T-helper 22 cell (primary cell): ENCODE measurements at places on chromosomes 2 and 18.

DNA sequence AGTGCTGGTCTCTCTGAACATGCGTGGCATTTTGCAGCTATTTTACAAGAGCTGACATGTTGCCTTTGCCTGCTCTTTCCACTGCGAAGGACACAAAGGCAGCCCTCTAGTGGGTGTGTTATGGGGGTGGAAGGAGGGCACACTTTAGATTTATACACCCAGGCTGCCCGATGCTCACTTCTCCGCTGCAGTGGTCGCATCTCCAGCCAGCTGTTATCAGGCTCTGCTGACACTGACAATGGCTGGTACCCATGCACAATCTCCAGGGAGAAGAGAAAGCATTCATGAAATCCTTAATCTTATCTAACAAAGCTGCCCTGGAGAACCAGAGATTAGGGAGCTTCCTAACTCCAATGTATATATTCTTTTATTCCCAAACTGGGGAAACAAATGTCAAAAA lies 113.5 kb downstream of the EPHA4 start:
- DNase-seq, result no peak

GRCh38 chr2:207239754-207240494 lies 74.2 kb upstream of the KLF7 start:
- no peak for DNase-seq

- DNase-seq, result no peak
Measured at GRCh38 chr18:10851824-10852319, 297.5 kb downstream of the PIEZO2 start.

DNA sequence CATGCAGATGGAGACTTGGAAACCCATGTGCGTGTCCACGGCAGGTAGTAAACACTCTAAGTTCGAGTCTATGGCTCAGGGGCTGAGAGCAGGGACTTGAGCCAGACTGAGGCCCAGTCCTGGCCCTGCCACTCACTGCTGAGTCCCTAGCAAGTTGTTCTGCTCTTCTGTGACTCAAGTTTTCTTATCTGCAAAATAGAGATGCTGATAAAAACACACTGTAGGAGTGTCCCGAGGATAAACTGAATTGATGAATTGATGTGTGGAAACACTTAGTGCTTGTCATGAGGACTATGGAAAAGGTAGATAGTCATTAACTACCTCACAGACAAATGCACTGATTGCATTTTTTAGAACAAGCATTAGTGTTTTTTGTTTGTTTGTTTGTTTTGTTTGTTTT lies 73.2 kb downstream of the BOLA3 start:
- no peak for DNase-seq

- no peak for DNase-seq
Measured at GRCh38 chr18:37783771-37784170, 218.2 kb upstream of the CELF4 start.

- no peak for DNase-seq
Measured at GRCh38 chr18:56009411-56009810, 421.4 kb upstream of the TCF4 start.

DNA sequence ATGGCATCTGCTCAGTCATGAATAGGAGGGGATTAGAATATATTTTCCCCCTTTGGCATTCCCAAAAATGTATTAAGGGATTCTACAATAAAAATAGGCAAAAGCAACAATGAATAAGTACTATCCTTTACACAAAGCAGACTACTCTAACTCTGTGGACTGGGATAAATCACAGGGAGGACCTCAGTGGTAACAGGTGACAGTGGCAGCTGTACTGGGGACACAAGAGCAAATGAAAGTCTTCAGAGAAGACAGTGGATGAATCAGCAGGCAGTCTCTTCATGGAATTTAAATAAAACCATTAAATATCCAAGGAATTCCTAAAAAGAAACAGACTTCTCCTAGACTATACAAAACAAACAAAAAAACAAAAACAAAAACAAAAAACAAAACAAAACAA lies 4.8 kb downstream of the CDH7 start:
- DNase-seq, result no peak

DNA sequence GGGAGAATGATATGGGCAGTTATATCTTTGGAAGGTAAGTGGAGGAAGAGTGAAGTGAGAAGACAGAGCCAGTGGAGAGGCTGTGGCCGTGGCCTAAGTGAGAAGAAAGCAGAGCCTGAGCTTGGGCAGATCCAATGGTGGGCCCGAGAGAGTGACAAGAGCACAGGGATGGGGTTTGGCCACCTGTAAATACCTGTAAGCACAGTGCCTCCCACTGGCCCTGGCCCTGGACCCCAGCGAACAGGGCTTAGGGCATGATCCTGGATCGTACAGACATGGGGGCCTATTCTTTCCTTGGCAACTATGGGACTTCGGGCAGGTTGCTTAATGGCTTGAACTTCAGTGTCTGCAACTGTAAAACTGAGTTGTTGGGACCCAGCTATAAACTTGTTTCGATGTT lies 44.1 kb downstream of the MTCL1 start:
- no peak for DNase-seq

GRCh38 chr2:219285894-219286425 lies 6.8 kb downstream of the DNAJB2 start:
- no peak for DNase-seq

GRCh38 chr2:46493971-46494250 lies 14.5 kb downstream of the TMEM247 start:
- DNase-seq, result no peak

DNA sequence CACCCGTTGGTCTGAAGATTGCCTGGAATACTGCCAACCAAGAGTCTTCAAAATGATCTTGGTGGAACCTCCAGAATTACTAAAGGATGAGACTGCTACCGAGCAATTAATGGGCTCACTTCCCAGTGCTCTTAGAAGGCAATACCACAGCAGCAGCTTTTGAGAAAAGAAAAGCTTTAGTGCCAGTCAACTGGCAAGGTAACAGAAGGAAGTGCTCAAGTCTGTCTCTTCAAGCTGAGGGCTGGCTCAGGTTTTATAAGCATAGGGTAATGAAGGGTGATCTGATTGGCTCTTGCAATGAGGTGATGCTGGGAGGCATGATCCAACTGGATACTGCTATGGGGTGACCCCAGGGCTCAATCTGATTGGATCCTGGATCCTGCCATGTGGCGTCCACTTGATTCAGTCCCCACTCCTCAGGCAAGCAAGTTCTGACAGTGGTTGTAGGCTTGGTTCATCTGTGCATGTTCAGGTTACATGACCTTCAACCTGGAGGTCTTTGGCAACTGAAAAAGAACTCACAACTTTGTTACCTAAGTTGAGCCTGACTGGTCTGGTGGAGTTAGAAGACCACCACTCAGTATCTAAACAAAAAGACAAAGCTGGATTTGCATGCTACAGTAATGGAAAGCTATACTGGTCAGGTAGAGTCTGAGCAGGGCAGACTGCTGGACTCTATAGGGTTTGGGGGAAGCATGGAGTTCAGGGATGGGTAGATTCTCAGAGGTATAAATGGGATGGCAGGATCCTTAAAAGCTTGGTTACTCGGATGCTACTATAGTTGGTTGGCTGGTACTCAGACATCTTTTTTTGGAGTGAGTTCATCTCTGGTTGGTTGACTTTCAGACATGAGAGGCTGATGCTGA lies 14.0 kb upstream of the RIF1 start:
- DNase-seq, result no peak

- DNase-seq, result no peak
Measured at GRCh38 chr18:58527952-58528287, 101.0 kb downstream of the ALPK2 start.

DNA sequence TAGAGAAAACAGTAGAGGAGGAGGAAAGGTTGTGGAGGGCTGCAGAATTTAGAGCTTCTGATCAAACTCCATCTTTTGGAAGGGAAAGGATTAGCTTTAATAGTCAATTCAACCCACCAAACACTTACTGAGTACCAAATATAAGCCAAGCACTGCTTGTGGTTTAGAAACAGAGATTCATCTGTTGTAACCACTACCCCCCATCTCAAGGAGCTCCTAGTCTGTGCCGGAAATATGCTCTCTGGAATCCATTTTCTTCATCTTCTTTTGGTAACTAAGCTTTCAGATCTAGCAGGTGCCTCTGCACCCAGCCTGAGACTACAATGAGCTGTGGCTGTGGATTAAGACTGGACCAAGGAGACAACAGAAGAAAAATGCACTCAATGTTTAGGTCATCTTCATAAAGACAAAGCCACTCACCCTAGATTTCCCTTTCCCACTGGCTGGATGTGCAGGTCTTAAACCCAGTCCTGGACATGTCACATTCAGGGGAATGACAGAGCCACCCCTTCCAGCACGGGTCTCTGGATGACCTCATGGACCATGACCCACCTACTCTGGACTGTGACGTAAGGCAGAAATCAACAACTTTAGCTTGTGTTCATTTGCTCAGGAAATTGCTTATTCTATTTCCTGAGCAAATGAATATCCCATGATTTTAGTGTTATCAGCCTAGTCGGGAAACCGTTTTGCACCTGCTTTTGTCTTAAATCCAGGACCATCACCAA lies 52.9 kb downstream of the EPB41L3 start:
- DNase-seq, result no peak

DNA sequence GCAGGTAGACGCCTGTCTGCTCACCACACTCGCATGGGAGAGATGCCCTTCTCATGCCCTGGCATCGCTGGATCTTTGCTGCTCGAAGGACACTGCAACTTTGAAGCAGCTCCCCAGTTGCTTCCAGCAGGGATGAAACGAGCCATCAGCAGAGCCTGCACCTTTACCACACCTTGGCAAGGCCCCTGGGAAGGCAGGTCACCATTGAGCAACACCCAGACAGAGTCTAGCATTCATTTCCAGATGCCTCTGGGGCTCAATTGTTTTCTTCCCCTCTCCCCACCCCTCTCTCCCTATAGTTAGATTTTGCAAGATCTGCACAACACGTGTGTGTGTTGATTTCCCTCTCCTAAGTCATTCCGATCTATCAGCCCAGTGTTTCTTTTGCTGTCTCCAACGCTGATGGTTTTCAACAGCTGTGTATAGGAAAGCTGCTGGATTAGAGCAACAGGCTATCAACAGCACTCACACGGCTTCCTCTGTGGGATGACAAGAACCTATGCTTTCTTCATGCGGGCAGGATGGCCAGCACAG lies 25.6 kb upstream of the INHBB start:
- DNase-seq, result no peak

DNA sequence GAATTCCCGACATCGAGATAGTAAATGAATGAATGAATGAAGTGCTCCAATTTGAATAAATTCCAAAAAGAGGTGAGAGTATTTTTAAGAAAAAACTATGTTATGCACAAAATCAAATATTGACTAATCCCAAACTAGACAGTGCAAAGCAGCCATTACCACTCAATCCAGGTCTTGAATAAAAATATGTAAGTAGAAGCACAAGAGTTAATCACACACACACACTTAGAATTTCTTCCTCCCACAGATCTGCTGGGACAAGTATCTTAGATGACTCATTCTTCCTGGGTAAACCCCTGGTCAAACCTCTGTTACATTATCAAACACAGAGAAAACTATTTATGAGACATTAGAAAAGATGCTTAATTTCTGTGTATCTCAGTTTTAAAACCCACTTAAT lies 102.0 kb downstream of the PLA2R1 start:
- no peak for DNase-seq

DNA sequence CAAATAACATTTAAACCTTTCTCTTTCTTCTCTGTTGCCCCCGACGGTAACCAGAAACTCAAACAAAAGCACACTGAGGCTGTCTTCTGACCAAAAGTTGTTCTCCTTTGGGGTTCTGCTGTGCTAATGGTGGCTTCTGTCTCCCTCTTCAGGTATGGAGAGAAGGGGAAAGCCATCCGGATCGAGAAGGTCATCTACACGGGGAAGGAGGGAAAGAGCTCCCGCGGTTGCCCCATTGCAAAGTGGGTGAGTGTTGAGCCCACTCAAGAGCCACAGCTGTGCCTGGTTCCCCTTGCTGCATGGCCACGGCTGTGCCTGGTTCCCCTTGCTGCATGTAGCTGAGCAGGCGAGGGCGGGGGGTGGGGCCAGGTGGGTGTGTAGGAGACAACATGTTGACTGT lies 67.4 kb downstream of the BOLA3 start:
- DNase-seq, result no peak
